ENCODE measurements at places on chromosomes 5 and 9.

- no peak for DNase-seq
Observed at GRCh38 chr5:60842871-60843385, 1.1 kb downstream of the ELOVL7 start.

DNA sequence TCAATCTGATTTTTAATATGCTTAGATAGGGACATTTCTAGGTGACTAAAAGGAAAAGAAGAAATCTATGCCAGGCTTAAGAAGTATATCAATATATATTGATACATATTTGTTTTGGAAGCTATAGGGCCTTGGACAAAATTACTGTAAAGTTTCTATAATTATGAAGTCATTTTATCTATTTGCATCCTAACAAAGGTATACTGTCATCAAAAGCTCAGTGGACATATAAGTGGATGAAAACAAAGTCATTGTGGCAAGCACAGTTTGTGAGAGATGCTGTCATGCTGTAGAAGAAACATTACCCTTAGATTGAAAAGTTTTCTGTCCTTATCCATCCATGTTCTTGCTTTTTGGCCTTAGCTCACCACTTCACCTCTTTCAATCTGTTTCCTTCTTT, 140.3 kb upstream of the SPEF2 start:
- no peak for DNase-seq

GRCh38 chr9:77015327-77016048, 4.0 kb upstream of the FOXB2 start:
- no peak for DNase-seq

DNA sequence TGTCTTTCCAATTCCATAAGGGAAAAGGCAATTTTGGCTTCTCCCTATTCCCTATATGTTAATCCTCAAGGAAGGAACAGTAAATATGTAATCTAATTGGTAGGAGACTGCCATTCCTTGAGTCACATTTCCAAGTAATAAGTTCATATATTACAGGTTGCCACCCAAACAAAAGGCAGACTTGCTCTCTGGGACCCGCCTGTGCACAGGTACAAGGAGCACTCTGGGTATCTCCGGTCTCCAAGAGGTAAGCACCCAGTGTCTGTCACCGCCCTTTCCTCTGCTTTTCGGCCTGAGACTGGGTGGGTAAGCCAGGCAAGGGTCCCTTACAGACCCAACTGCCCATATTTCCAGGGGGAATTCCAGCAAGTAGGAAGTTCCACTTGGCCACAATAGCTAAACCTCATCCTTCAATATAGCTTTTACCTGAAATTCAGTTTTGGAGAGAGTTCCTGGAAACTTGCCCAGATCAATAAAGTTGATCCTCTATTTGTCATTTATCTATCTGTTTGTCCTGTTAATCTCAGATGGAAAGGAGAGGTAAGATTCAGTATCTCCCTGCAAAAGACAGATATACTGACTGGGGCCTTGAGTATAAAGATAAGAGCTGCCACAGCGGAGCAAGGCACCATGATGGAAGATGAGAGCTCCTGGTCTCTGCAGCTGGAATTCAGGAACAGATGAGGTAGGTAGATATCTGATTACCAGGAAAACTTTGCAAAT, 81.8 kb downstream of the SUSD1 start:
- DNase-seq: no peak

GRCh38 chr9:72728031-72728770, 206.8 kb downstream of the TMC1 start:
- no peak for DNase-seq

- DNase-seq: no peak
Observed at GRCh38 chr5:150120617-150121447, 34.5 kb upstream of the CSF1R start.

DNA sequence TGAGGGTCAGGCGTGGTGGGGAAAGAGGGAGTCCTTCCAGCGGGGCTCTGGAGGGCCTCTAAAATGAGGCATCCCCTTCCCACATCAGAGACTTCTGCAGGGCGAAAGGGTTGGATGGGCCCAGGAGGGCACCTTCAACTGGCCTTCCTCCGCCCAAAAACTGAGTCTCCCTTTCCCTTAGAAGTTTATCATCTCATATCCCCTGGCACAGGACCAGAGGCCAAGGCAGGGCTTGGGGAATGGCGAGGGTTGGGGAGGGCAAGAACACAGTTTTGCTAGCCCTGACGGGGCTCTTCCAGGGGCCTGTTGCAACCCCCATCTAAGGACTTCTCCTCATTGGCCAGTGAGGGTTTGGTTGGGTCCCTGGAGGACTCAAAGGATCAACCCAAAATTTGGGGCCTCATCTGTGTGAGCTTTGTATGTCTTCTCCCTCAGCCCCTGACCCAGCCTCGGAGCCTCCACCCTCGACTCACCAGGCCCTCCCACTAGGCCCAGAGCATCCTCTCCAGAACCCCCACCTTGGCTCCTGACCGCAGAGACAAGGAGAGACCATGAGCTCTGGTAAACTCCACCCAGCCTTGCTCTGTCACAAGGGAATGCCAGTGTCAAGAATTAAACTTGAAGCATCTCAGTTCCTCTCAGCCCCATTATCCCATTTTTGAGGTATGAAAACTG, 24.1 kb downstream of the AQP7 start:
- DNase-seq: no peak

GRCh38 chr9:91163773-91164471, 197.8 kb downstream of the AUH start:
- DNase-seq: no peak

GRCh38 chr9:133098104-133098754, 22.8 kb downstream of the RALGDS start:
- DNase-seq: no peak

- no peak for DNase-seq
Observed at GRCh38 chr9:136910901-136911245, 24.6 kb downstream of the TRAF2 start.

DNA sequence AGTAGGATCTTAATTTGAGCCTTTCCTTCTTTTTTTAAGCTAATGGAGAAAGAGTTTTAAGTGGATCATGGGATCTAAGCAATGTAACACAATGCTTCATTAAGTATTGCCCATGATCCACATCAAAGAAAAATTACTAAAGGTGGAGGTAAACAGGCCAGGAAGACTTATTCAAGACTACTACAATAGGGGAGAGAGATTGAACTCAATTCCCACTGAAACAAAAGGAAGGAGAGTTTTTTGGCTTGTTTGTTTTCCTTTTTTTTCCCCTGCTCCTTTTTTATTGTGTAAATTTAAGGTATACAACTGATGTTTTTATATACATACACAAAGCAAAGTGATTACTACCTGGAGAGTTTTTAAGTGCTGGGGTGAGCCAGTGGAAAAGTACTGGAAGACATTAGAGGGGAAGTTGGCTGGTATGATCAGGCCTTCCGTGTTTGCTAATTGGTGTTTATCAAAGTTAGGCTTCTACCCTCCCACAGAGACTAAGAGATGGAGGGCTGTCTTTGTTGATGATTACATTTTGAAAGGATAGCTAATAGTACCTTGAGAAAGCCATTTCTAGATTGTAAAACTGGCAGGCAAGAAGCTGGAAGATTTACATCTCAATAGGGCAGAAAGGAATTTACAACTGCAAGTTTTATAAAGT, 262.7 kb downstream of the CHSY3 start:
- no peak for DNase-seq

DNA sequence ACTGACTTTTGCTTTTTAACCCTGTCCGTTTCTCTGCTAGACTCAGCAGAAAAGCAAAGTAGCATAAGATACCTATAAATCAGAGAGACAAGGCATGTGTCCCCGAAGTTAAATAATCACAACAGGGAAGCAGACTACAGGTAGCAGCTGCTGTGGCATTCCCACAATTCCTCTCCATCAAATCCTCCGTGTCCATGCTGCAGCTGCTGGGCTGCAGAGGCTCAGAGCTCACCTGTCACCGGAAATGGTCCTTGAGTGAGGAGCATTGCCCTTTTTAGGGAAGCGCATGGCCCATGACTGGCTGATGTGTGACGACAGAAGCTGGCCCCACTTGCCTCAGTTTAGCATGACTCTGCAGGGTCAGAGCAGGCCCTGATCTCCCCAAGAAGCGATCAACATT, 125.0 kb downstream of the MSX2 start:
- DNase-seq: no peak

GRCh38 chr9:114880291-114880745, 50.1 kb downstream of the TNFSF8 start:
- no peak for DNase-seq

- DNase-seq: no peak
Observed at GRCh38 chr5:121748686-121749085, 103.0 kb upstream of the FTMT start.

DNA sequence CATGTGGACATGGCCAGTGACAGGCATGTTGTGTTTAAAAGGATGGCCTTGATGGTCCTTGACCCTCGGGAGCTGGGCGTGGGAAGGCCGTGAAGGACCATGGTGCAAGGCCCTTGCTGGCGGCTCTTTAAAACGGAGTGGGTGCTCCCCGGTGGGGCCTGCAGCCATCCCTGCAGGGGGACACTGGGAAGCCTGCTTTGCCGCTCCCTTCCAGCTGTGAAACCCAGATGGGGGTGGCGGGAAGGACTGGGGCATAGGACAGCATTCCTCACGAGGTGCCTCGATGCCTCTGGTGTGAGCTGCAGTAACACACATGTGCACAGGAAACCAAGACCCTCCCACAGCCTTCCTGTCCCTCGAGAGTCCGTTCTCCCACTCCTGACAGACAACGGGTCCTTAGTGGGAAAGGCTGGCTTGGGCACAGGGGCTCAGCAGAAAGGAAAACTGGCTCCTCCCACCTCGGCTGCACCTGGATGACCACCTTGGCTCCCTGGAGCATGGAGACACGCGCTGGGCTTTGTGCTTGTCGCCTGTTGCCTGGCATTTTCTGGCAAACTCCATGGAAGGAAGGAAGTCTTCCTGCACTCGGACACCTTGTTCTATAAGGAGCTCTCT, 30.3 kb upstream of the IRX4 start:
- no peak for DNase-seq
